Testis (tissue), 5 donors: ENCODE measurements at places on chromosomes 2 and 18. TPM values are rescaled to one million over a fixed set of nuclear protein-coding genes. Genes with fewer than 3 reads are reported as not detected.

Gene SLC30A3
- 160 TPM for total RNA-seq

Gene KCTD18
- 27.1 TPM for total RNA-seq

Gene ANTXR1
- total RNA-seq, result 16.6 TPM

Gene RAMP1
- 14.3 TPM for total RNA-seq

Gene CHRND
- total RNA-seq, result 0.16 TPM

Gene CLK1
- total RNA-seq, result 107 TPM

Gene FHL2
- 76.9 TPM for total RNA-seq
